ENCODE measurements at places on chromosomes 3 and 15.

GRCh38 chr15:90227816-90228772 lies 5.6 kb downstream of the CIB1 start:
- no peak for DNase-seq

DNA sequence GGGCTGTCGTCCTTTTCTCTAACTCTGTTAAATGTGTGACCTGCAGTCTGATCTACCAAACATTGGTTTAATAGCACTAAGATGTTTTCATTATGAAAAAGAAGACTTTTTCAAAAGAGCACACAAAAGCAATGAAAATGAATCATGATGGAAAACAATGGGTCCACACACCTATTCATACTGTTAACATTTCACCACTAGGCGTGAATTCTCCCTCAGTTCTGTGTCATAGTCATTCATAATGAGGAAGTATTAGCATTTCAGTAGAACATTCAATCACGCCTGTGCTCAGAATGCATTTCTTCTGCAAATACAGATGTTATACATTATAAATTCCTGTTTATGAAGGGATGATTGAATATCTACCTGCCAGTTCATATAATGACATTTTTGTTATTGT lies 35.9 kb downstream of the EIF4E3 start:
- DNase-seq, result no peak

GRCh38 chr3:105162448-105162847 lies 204.3 kb upstream of the ALCAM start:
- no peak for DNase-seq

DNA sequence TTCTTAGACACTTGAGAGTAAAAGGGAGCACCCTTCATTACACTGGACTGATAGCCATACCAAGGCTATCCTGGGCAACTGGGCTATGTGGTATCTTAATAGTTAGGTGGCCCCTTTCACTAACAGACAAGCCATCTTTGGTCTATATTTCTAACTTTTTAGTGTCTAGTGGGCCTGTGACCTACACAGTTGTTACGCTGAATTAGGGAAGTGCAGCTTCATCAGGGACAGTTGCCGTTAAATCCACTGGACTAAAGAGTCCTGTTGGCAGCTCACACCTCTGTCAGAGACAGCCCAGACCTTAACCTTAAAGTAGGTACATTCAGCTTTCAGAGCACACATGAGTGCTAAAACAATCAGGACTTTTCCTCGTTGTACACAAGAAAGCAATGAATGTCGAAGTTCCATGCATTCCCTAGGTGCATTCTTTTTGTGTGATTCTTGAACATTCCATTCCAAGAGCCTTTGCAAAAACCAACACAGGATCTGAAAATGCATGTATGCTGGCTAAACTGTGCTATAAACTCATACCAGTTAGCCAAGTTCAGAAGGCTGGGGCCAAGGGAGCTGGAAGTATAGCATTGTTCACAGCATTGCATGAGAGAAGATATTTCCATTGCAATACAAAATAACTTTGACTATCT lies 230.2 kb upstream of the EIF1B start:
- DNase-seq, result peak; percentile 42

DNA sequence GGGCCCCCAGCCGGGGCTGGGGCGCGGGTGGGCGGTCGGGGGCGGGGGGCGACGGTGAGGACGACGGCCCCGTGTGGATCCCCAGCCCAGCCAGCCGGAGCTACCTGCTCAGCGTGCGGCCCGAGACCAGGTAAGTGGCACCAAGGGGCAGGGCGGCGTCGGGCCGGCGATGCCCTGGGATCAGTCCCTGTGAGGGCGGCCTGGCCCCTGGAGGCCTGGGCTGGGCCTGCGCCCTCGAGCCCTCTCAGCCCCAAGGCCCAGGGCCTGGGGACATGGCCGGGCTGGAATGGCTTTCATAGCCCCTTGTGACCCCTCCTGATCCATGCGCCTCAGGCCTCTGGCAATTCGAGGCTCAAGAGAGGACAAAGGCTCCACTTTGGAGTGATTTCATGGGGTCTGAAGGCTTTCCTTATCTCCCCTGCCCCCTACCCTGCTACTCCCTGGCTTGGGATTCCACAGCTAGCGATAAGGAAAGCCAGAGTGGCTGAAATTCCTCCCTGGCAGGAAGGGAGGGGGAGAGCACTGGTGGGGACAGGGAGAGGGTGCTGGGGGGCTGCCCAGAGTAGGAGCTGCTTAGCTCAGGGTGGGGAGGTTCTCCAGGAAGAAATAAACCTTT lies 418 bp downstream of the ALPK3 start:
- DNase-seq, result no peak

- no peak for DNase-seq
These were observed 534.6 kb downstream of the FOXP1 start for GRCh38 chr3:71048948-71049347.

- DNase-seq, result no peak
These were observed 27.8 kb upstream of the RPL32 start for GRCh38 chr3:12869035-12869621.

DNA sequence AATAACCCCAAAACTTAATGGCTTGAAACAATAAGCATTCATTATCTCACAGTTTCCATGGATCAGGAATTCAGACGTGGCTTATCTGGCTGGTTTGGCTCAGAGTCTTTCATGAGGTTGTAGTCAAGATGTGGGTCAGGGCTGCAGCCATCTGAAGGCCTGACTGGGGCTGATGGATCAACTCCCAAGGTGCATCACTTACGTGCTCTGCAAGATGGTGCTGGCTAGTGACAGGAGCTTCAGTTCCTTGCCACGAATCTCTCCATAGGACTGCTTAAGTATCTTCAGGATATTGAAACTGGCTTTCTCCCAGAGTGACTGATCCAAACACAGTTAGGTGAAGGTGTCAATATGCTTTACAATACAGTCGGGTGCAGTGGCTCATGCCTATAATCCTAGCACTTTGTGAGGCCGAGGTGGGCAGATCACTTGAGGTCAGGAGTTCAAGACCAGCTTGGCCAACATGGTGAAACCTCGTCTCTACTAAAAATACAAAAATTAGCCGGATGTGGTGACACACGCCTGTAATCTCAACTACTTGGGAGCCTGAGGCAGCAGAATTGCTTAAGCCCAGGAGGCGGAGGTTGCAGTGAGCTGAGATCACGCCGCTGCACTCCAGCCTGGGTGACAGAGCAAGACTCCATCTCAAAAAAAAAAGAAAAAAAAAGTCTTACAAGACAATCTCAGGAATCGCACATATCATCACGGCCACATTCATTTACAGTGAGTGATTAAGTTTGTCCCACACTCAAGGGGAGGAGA lies 28.5 kb upstream of the PTPRG start:
- DNase-seq, result no peak

- peak; percentile 77 for DNase-seq
These were observed 40.7 kb upstream of the CHST2 start for GRCh38 chr3:143078883-143079282.

GRCh38 chr3:136949708-136950107 lies 8.1 kb upstream of the IL20RB start:
- DNase-seq, result peak; percentile 36

DNA sequence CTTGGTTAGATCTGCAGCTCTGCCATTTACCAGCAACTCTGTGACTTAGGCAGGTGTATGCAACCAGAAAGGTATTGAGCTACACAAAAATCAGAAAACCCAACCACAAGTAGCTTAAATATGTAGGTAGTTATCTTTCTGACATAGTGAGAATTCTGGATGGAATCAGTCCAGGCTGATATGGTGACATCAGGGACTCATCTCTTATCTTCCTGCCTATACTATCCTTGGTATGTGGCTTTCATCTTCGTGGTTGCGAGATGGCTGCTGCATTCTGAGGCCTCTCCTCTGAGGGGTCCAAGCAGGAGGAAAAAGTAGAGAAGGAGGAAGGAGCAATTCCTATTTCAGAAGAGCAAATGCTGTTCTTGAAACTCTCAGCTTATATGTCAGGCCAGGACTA lies 40.0 kb downstream of the CTDSPL start:
- DNase-seq, result no peak

DNA sequence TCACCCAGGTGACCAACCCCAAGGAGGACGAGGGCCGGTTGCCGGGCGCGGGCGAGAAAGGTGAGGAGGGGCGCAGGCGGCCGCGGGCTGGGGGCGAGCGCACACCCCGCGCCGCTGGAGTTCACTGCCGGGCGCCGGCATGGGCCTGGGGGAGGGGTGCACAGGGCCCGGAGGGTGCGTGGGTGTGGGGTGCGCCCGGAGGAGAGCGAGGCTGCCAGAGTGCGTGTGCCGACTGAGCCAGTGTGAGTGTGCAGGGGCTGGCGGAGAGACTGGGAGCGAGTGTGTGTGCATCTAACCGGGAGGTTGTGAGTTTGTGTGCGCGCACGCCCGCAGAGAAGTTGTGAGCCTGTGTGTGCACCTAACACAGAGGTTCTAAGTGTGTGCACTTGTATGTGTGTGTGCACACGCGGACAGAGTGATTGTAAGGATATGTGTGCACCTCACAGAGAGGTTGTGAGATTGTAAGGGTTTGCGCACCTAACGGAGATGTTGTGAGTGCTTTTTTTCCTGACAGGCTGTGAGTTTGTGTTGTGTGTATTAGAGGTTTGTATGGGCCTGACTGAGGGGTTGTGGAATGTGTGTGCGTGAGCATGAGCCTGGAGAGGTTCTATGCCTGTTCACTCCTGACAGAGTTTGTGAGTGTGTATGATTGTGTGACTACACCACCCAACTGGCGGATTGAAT lies 681 bp downstream of the CTDSPL start:
- DNase-seq, result peak; percentile 56

DNA sequence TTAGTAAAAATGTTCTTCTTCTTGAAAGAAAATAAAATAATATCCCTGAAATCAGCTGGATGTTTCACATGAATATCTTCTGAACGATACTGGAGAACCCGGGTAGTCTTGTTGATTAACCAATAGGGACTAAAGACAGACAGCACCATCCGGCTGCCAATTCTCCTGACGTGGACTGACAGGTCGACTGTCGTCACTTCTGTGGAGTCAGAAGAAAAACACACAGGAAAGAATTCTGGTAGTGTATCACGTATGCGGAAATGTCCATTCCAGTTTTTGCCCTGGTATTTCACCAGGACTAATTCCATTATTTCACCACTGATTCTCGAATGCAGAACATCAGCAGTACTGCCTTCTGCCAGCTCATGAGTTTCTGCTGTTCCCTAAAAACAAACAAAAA lies 144.6 kb downstream of the VPS13C start:
- DNase-seq, result no peak

DNA sequence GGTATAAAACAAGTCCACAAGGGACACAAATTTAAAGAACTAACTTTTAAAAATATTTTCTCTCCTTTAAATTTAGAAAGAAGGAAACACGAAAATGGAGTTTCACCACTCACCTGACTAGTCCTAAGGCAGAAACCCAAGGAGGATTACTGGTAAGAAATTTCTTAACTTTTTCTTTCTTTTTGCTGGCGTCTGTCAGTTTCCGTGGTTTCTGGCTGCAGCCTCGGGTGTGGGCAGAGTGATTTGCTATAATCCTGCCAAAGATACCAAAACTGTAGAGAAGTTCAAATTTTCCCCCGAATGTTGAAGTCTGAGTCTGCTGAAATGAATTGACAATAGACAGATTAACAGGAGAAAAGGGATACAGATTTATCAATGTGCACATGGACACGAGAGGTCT lies 843.6 kb upstream of the ALCAM start:
- DNase-seq, result no peak

GRCh38 chr3:126926684-126927400 lies 56.1 kb upstream of the PLXNA1 start:
- peak; percentile 95 for DNase-seq

DNA sequence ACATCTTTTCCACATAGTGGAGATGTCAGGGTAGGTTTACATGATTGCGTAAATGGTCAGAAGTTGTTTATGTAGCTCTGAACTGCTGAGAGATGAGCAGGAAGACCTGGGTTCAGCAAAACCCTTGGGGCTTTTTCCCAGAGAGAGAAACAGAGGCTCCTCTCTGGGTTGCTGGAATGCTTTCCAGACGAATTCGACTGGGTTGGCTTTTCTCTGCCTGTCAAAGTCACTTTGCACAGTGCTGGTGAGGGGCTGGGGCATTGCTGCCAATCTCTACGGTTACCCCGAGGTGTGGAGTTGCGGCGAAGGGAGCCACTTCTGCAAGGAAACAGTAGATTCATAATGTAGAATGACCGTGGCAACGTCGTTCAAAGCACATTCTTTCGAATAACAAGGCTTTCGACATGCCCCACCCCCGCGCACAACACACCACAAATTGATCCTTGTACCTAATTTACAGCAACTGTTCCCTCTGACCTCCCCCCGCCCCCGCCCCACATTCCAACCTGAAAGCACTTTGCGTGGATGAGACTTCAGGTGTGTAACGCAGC lies 950 bp upstream of the CNTN4 start:
- DNase-seq, result peak; percentile 8

DNA sequence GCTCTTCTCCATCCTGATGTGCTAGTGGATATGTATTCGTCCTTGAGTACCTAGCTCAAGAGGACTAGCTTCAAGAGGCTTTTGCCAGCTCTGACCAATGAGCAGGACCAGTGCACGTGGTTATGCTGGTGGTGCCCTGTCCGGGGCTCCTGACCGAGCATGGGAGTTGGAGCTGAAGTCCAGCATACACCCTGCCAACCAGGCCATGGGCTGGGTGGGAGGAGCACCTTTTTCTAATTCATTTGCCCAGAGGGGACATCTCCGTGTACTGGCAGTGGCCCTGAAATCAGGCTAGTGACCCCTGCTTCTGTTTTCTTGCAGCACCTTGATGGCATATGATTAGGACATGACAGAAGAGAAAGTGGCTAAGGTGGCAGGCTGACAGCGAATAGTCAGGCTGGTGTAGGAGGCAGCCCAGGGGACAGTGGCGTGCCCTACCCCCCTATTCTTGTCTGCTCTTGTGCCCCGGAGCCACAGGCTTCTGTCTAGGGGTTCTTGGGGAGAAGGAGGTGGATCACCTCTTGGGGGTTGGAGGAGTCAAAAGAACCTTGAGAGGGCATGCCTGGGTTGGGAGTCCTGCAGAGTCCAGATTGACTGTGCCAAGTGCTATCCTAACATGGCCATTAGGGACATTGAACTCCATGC lies 16.5 kb downstream of the PODXL2 start:
- no peak for DNase-seq

- DNase-seq, result peak; percentile 54
These were observed 577.0 kb upstream of the MDFIC2 start for GRCh38 chr3:70889162-70890019.

GRCh38 chr15:45914425-45914824 lies 279.6 kb downstream of the SQOR start:
- no peak for DNase-seq

- DNase-seq, result no peak
These were observed 689.7 kb upstream of the BCHE start for GRCh38 chr3:166526881-166527280.

All from fibroblast of mammary gland (primary cell).